ENCODE measurements at places on chromosomes 16 and 17. TPM values are rescaled to one million over a fixed set of nuclear protein-coding genes. Genes with fewer than 3 reads are reported as not detected.

The ALOX15B gene
- total RNA-seq, result 80.2 TPM

- DNase-seq, result no peak
Observed at GRCh38 chr17:78991017-78991738, 11.5 kb upstream of the LGALS3BP start.

DNA sequence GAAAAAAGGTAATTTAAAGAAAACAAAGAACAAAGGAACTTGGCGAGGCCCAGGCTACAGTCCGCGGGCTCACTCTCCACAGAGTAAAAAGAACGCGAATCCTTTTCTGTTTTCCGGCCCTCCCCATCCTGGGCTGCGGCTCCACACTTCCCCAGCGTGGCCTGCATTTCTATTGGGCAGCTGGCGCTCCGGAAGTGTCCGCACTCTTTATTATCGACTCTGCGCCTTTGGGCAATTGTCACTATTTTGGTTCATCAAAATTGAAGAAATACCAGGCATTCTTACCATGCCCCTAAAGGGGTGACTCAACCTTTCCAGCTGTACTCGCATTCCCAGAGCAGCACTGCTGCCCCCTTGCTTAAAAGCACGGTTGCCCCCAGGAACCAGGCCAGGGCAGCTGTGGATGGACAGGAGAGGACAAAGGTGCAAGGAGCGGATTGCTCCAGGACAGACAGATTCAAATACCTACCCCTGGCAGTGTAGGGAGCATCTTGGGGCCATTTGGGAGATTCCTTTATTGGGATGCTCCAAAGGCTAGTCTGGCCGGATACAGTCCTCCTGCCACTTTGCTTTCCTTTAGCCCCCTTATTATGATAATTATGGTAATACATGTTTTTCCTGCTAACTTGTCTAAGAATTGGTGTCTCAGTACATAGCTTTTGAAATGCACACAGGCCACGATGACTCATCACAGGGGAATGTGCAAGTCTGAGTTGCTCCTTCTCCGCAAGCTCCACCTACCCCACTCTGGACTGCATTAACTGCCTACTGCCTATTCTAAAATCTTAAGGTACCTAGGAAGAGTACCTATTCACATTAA is 985 bp upstream of the SLFN12 start:
- DNase-seq, result peak; percentile 70

DNA sequence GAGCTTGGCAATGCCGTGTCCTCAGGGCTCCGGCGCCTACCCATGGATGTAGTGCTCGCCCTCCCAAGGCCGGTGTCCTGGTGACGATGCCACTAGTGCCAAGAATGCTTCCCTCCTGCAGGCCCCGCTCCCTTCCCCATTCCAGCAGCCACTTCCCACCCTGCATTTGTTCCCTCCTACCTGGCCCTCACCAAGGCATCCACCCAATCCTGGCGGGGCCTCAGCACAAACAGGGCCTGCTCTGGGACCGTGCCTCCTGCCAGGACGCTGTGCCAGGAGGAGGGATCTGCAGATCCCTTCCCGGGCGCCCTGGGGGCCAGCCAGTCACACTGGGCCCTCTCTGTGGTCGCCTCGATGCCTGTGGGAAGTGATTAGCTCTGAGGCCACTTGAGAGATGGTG is 25.1 kb downstream of the ABR start:
- no peak for DNase-seq

DNA sequence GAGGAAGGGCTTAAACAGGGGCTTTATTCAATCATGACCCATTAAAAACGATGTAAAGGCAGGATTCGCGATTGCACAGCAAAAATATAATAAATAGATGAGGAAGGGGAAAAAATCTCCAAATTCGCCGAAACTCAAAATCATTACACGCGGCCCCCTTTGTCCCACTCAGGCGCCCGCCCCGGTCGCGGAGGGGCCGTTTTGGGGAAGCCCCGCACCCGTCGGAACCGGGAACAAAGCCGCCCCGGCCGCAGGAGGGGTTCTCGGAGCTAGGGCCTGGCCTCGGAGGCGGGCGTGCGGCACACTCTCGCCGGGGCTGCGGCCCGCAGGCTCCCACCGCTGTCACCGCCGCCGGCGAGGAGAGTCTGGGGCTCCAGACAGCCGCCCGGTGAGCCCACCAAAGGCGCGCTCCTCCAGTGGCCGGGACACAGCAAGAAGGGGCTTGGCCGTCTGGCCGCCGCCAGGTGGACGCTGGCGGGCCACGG is 521 bp downstream of the C16orf87 start:
- peak; percentile 80 for DNase-seq

The CD300LB gene
- 1.3 TPM for total RNA-seq

All from upper lobe of right lung (tissue), 1 donor.